Amniotic stem cell (primary cell): ENCODE measurements at places on chromosomes 2 and 18.
A peak's percentile ranks its signal among the peaks of the same experiment; 100 is the strongest.

GRCh38 chr2:157395811-157396210, 48.1 kb downstream of the CYTIP start:
- DNase-seq: no peak

DNA sequence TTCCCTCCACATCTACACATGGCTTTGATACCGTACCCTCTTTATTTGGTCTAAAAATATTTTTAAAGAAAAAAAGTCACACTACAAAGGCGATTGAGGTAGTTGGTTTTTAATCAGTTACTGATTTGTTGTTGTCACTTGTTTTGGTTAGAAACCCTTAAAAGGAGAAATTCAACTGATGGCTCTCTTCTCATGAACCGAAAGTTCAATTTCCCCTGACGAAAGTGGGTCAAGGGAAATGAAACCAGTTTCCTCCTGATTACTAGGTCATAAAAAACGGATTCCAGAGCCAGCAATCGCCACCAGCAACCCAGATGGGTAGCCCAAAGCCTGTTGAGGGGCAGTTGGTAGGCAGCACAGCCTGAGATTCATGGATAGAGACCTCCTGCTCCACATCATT, 63.2 kb downstream of the DLGAP1 start:
- DNase-seq: no peak

DNA sequence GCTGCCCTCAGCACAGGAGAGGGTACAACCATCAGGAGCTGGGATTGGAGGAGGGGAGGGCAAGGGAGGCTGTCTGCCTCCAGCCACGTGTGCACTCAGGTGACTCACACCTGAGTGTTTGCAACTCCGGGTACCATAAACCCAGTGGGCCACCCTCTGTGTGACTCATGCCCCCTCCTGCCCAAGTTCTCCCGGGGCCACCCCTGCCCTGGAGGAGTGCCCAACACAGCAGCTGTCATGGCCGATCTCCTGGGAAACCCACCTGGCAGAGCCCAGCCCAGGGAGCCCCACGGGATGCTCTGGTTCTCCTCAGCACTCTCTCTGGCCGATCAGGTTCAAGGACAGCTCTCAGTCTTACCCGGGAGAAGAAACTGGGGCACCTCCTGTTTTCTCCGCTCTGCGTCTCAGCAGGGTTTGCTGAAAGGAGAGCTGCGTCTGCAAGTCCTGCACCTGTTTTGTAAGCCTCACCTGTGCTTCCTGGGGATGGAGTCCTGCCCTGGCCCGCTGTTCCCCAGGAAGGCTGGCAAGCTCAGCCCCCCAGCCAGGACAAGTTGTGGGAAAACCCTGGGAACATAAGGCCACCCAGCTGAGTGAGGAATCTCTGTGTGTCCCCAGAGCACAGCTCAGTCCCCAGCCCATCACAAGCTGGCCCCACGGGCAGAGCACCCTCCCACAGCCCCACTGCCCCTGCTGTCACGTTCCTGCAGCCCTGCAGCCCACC, 44.0 kb upstream of the UBE2F start:
- DNase-seq: no peak

DNA sequence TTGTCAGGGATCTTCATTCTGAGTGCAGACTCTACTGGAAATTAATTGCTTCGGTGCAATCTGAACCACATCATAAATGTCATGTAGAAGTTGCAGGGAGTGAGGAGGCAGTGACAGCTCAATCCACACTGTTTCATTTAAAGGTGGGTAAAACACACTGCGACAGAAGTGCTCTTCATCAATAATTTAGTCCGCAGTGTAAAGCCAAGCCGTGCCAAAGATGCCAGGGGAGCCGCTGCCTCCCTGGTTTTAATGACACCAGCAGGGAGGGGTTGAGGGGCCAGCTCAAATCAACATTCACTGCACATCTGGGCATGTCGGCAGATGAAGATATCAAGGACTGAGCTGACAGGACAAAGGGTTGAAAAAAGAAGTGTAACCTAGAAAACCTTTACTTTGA, 305.7 kb upstream of the VRK2 start:
- no peak for DNase-seq

- DNase-seq: no peak
Observed at GRCh38 chr2:201639205-201639604, 4.1 kb downstream of the TMEM237 start.

GRCh38 chr2:105510761-105511528, 112.1 kb upstream of the FHL2 start:
- peak; percentile 6 for DNase-seq

DNA sequence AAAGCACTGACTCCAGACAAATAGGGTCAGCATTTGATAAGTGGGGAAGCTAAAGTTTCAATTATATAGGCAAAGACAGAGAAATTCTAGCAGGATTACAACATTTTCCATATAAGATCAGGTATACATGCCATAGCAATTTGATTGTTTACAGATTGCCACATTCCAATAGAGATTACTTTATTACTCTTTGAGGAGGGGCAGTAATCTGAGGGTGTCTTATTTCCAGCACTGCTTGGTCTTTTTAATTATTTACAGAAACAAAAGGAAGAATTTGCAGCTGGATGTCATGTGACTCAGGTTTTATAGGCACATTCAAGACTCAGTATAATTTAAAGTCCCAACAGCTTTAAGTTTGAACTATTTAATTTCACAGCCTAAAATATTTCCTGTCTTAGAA, 42.5 kb upstream of the GPR39 start:
- DNase-seq: no peak

DNA sequence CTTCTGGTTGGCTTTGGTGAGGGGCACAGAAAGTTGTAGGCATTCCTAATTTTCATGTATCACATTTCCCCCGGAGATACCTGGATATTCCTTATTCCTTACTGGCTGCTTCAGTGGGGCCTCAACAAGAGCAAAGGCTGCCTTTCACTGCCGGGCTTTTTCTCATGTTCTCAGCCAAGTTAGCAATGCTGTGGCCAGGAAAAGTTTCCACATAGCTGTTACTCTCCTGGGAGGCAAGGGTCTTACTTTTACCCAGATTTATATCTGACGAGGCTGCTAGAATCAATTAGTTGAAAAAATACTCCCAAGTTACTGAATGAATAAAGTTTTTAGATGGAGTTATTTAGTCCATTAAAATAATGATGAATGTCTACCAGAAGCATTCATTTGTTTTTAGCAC, 230.5 kb downstream of the ZNF407 start:
- no peak for DNase-seq

GRCh38 chr2:18584608-18584954, 4.8 kb downstream of the NT5C1B start:
- no peak for DNase-seq

- no peak for DNase-seq
Observed at GRCh38 chr2:152236191-152236925, 60.8 kb upstream of the STAM2 start.
